Sciatic nerve (tissue), 2 donors: ENCODE measurements at places on chromosomes 12 and 14. TPM values are rescaled to one million over a fixed set of nuclear protein-coding genes. Genes with fewer than 3 reads are reported as not detected.
A peak's percentile ranks its signal among the peaks of the same experiment; 100 is the strongest.

Gene SRGAP1
- total RNA-seq = 16.0 TPM

GRCh38 chr14:26319139-26319864 is 278.5 kb downstream of the NOVA1 start:
- DNase-seq = no peak

Gene ALX1
- total RNA-seq = 0.22 TPM

Gene DDHD1
- 31.6 TPM for total RNA-seq

DNA sequence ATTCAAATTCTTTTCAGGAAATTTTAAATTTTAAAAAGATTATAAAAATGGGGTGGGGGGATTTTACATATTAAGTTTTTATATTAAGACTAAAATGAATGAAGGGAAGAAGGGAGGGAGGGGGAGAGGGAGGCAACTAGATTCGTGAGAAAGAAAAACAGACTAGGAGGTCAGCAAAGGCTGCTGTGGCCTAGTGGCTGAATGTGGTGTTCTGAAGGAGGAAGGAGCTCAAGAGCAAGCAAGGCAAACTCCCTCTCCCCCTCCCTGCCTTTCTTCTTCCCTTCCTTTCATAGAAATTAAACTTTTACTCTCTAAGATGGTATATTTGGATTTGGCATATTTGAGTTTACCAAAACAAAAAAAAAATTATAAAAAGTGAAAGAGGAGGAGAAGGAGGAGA is 18.1 kb downstream of the DYRK2 start:
- no peak for DNase-seq

Gene RNASE3
- total RNA-seq = 0.71 TPM

Gene PTPN21
- 55.7 TPM for total RNA-seq

Gene STYK1
- 0.85 TPM for total RNA-seq

Gene CCDC197
- total RNA-seq = not detected

DNA sequence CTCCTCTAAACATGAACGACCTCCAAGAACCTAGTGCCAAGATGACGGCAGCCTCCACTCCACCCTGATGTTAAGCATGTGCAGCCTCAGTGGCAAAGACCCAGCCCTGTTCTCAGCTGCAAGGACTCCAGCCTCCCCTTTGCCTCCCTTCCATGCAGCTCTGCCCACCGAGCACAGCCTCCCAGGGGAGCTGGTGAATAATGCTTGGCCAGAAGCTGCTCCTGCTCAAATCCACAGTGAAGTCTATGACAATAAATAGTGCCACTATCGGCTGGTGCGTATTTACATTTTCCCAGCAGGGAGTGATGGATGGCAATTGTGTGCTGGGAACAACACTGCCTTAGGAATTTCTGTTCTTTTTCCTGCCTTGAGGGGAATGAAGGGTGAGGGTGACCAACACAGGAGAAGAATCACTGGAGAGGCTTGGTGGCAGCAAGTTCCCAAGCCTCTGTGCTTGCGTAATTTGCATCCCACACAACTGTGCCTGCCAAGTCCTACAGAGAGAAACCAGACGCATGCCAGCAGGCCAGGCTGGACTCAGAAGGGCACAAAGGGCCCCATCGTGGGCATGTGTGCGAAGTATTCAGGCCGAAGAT is 29.9 kb upstream of the TC2N start:
- DNase-seq = peak; percentile 78

- DNase-seq = no peak
Measured at GRCh38 chr14:64702493-64703394, 1.5 kb upstream of the PLEKHG3 start.

DNA sequence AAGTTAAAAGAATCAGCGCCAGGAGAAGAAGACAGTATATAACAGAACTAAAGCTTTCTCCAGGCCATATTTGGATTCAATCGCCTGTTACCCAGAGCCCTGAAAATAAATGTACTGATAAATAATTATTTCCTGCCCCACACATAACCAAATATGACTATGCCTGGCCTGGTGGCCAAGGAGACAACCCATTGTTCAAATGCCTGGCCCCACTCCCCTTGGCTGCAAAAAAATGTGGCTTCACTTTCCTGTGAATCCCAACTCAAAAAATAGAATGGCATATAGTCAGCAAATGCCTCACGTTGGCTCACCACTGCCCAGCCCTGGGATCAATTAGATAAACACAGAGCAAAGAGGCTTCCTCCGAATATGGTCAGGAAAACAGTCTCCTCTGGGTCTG is 472.1 kb downstream of the BCL11B start:
- DNase-seq = no peak

GRCh38 chr14:97033556-97034081 is 236.4 kb downstream of the VRK1 start:
- no peak for DNase-seq

GRCh38 chr14:24098927-24099813 is 5.1 kb downstream of the PCK2 start:
- DNase-seq = no peak

- DNase-seq = no peak
Measured at GRCh38 chr12:29278673-29279420, 102.1 kb downstream of the ERGIC2 start.

DNA sequence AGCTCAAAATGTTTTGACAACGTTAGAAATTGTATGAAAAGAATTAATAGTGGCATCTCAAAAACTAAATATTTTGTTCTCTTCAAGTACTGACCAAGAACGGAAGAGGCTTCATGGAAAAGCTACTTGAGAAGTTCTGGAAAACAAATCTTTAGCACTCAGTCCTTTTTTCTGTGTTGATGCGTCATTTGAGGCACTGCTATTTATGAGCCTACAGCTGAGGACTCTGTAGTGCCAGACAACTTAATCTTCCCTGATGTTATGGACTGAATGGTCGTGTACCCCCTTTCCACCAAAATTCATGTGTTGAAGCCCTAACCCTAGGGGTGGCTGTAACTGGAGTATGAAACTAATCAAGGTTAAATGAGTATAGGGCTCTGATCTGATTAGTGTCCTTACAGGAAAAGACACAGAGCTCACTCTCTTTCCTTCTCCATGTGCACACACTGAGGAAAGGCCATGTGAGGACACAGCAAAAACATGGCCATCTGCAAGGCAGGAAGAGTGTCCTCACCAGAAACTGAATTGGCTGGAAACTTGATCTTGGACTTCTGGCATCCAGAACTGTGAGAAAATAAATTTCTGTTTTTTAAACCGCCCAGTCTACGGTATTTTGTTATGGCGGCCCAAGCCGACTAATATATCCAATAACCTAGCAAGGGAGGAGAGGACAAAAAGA is 337.0 kb upstream of the CLEC14A start:
- no peak for DNase-seq

Gene NTN4
- total RNA-seq = 40.3 TPM

DNA sequence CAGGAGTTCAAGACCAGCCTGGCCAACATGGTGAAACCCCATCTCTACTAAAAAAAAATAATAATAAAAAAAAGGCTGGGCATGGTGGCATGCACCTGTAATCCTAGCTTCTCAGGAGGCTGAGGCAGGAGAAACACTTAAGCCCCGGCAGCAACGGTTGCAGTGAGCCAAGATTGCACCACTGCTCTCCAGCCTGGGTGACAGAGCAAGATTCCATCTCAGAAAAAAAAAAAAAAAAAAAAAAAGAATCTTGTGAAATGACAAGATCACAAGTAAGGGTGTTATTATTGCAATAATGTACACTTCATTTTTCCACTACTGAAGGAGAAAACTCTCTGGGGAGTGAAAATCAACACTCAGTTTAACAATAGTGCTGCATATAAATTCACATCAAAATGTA is 8.8 kb upstream of the PTGR2 start:
- DNase-seq = no peak

GRCh38 chr14:75295491-75296345 is 17.1 kb downstream of the FOS start:
- DNase-seq = peak; percentile 90

Gene HCAR2
- total RNA-seq = 2.6 TPM

DNA sequence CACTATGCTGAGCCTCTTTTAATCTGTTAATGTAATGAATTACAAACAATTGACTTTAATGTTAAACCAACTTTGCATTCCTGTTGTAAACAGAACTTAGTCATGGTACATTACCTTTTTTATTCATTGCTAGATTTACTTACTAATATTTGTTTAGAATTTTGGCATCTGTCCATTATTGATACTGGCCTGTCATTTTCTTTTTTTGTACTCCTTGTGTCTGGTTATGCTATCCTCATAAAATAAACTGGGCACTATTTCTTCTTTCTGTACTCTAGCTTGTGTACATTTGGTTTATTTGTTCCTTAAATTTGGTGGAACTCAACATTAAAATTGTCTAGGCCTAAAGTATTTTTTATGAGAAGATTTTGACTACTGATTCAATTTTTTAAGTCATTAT is 32.1 kb downstream of the SPATA7 start:
- DNase-seq = no peak

Gene A2ML1
- 13.6 TPM for total RNA-seq

Gene SOCS2
- total RNA-seq = 18.5 TPM

DNA sequence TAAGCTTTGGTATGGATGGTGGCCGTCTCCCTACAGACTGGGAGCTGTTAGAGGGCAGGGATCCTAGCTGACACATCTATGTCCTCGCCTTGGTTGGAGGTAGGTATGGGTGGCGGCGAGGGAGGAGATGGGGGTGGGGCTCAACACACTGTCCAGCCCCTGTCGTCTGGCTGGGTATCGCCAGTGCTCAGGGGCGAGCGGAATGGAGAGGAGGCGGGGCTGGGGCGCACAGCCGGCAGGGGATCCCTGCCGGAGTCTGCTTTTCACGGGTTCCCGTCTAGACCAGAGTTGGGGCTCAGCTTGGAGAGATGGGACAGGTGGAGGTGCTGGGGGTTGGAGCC is 16.1 kb downstream of the TAMALIN start:
- DNase-seq = peak; percentile 66

- no peak for DNase-seq
Measured at GRCh38 chr12:6773590-6774351, 1.5 kb downstream of the LAG3 start.
